ENCODE measurements at places on chromosomes 1 and 21. TPM values are rescaled to one million over a fixed set of nuclear protein-coding genes. Genes with fewer than 3 reads are reported as not detected.

LORICRIN gene
- not detected for total RNA-seq

ADAMTS5 gene
- total RNA-seq: 10.6 TPM

DIO1 gene
- 2.9 TPM for total RNA-seq

PLEKHO1 gene
- total RNA-seq: 32.7 TPM

S100A12 gene
- 1.3 TPM for total RNA-seq

CNST gene
- total RNA-seq: 24.1 TPM

SLC44A3 gene
- 49.6 TPM for total RNA-seq

GBP4 gene
- total RNA-seq: 9.0 TPM

SYT6 gene
- total RNA-seq: 0.06 TPM

UTS2 gene
- 0.72 TPM for total RNA-seq
